Amniotic stem cell (primary cell): ENCODE measurements at places on chromosomes 11 and 22.

GRCh38 chr11:77207618-77208313 is 79.7 kb downstream of the MYO7A start:
- DNase-seq, result no peak

GRCh38 chr11:119790476-119790875 is 61.5 kb upstream of the NECTIN1 start:
- no peak for DNase-seq

DNA sequence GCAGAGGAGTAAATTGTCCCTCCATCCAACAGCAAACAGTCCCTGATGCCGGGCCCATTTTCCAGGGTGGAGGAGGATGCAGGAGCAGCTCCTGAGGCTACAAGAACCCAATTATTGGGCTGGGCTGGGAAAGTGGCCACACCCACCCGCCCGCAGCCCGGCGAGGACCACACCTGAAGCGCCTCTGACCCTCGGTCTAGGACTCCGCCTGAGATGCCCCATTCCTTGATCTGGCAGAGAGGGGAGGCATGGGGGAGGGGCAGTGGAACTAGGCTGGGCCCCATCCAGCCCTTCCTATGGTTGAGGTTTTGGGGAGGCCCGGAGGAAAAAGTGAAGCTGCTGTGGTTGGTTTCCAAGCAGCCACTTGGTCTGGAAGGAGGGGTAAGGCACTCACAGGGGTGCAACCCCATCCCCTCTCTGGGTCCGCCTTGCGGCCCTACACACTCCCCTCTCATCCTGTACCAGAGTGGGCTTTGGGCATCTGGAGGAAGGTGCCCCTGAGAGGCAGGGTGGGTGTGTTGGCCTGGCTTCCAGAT is 2.4 kb upstream of the LGALS1 start:
- DNase-seq, result no peak

- no peak for DNase-seq
Measured at GRCh38 chr22:35102663-35103062, 36.7 kb downstream of the ISX start.

GRCh38 chr11:112255067-112255720 is 5.5 kb downstream of the PLET1 start:
- peak; percentile 45 for DNase-seq

DNA sequence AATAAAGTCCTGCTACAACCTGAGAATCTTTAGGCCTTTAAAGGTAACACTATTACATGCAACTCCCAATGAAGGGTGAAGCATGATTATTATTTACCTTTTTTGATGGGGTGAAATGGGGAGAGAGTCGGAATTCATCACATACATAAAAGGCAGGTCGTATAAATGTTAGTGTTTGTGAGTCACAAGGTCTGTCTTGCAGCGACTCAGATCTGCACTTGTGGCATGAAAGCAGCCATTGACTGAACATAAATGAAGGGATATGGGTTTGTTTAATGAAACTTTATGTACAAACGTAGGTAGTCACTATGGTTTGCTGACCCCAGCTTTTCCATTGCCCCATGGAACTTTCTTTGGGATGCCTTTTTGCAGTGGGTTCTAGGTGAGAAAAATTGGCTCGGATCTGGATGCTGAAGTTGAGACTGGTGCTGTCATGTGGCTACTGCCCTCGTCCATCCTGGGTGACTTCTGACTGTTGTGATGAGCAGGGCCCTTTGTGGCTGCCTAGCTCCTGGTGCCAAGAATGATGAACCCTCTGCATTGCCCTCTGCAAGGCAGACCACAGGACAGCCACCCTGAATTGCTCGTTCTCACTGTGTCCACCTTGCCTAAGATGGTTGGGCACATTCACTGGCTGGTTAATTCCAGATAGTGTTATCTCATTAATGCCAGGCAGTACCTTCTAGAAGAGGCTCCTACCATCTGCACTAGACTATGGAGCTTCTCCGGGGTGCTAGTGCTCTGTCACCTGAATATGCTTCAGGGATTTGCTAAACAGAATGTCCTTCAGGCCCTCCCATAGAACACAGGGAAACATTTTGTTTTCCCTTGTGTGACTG is 11.3 kb downstream of the GGTLC2 start:
- DNase-seq, result no peak

DNA sequence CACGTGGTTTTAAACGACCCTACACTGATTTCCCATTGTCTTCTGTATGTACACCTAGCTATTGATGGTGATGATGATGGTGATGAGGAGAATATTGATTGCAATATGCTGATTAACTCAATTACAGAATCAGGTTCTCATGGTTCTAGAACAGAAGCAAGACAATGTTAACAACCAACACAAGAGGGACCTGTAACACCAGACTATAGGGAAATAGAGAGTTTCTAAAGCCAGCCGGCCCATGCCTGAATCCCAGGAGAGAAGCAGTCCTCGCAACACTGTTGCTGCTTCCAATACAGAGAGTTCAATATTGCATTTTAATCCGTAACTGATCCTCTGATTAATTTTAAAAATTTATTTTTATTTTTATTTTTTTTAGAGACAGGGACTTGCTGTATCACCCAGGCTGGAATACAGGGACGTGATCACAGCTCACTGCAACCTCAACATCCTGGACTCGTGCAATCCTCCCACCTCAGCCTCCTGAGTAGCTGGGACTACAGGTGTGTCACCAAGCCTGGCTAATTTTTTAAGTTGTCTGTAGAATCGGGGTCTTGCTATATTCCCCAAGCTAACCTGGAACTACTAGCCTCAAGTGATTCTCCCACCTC is 22.2 kb upstream of the UBASH3B start:
- DNase-seq, result peak; percentile 12

- DNase-seq, result no peak
Measured at GRCh38 chr11:45900916-45901617, 6.0 kb downstream of the FREY1 start.

- DNase-seq, result no peak
Measured at GRCh38 chr11:71237853-71238252, 14.5 kb downstream of the SHANK2 start.

- no peak for DNase-seq
Measured at GRCh38 chr11:47395223-47396048, 13.0 kb upstream of the SLC39A13 start.

DNA sequence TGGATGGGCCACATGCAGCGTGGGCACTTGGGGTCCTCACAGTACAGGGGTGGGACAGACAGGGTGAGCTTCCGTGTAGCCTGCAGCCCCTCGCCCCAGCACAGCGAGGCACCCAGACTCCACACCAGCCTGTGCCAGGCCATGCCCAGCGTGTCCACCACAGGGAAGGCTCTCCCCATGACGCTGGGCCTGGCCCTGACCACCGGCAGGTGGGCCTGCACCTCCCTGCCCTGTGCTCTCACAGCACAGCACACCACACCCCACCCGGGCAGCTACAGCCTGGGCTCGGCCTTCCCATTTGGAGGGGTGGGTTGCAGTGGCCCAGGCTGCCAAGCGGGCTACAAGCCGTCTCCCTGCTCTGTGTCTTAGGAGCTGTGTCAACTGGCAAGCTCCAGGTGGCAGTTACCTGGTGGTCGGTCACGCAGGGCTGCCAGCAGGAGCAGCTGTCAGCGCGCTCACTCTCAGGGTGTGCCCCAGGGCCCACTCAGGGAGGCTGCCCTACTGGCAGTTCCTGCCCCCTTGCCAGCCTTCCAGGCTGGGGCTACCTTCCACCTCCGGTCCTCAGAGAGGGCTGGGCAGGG is 4.6 kb downstream of the MOB2 start:
- no peak for DNase-seq

- DNase-seq, result no peak
Measured at GRCh38 chr11:132062031-132062430, 691.6 kb downstream of the NTM start.

DNA sequence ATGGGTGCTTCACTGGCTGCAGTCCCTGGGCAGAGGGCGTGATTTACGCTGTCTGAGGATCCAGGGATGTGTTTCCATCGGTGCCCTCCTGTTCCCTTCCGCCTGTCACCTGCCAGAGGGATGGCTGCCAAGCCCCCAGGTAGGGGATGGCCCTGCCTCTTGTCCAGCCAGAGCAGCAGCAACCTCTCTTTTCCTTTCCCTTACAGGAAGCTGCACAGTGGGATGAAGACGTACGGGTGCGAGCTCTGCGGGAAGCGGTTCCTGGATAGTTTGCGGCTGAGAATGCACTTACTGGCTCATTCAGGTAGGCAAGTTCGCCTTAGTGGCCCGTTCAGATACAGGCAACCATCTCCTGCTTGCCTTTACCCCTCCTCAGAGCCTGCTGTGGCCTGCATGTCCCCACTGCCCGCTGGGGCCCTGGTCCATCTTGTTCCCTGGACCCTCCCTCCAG is 96.6 kb downstream of the ZBTB16 start:
- no peak for DNase-seq

- DNase-seq, result no peak
Measured at GRCh38 chr11:18844753-18845367, 53.3 kb upstream of the PTPN5 start.

DNA sequence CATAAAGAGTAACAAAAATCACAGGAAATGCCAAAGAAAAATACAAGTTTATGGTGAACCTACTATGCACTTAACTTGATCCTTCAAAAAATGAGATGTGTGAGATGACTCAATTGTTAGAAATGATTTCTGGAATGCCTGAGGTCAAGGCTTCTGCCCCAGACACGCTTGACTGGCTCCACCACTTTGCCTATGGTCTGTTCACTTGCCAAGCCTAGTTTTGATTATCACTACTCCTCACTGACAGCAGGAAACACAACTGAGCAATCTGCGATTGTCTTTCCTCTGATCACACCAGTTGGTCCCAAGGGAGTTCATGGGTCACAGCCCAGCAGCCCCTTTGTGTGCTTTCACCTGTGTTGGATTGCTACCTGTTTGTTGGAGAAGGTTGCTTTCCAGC is 20.6 kb upstream of the PRDM10 start:
- no peak for DNase-seq

DNA sequence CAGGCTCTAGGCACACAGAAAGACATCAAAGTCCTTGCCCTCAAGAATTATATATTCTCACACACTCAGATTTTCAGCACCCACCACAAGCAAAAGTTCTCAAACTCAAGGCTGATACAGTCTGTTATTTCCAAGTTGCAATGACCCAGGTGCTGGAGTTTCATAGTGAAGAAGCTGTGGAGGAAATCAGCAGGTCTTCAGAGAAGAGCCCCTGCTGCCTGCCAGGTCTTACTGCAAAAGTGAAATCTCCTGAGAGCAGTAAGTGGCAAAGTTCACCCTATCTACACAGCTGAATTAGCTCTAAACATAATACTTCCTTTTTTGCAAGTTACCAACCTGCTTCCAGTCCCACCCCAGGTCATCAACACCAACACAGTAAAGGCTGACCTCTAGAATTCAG is 64.6 kb downstream of the RPL27A start:
- DNase-seq, result no peak

GRCh38 chr11:24437123-24437522 is 59.7 kb upstream of the LUZP2 start:
- no peak for DNase-seq

- DNase-seq, result no peak
Measured at GRCh38 chr11:130179396-130180306, 20.1 kb downstream of the ST14 start.

DNA sequence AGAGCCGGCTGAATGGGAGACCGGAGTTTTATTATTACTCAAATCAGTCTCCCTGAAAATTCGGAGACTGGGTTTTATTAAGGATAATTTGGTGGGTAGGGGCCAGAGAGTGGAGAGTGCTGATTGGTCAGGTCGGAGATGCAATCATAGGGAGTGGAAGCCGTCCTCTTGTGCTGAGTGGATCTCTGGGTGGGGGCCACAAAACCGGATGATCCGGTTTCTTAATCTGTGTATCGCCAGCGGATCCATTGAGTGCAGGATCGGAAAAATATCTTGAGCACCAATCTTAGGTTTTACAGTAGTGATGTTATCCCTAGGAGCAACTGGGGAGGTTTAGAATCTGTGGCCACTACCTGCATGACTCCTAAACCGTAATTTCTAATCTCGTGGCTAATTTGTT is 886 bp upstream of the NIPSNAP1 start:
- no peak for DNase-seq

GRCh38 chr11:4830346-4830745 is 9.2 kb downstream of the OR51F2 start:
- no peak for DNase-seq

DNA sequence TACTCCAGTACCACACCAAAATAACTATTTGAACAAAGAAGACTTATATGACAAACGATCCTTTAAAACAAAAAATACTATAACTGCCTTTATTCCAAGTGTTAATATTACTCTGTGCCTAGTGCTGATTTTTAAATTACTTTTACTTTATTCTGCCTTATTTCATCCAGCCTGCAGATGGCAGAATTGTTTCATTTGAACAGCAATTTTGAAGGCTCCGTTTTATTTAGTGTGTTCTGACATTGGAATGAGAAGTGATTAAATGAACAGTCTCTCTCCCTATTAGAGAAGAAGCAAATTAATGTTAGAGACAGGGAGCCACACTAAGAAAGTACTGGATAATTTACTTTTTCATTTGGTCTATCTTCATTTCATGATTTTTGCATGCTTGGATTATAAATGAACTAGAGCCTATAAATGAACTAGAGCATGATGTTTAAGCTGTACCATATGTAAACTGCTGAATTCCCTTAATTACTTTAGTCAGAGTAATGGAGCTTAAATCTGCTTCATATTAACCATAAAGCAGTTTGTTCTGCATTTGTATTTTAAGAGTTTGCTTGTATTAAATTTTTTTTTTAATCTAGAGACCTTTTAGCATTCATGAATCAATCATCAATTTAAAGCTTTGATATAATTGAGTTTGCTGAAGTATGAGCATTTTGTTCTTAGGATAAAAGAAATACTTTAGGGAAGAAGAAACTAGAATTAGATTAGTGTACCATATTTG is 9.8 kb downstream of the PDHX start:
- peak; percentile 21 for DNase-seq

- no peak for DNase-seq
Measured at GRCh38 chr11:116788975-116789374, 1.2 kb upstream of the ZPR1 start.

DNA sequence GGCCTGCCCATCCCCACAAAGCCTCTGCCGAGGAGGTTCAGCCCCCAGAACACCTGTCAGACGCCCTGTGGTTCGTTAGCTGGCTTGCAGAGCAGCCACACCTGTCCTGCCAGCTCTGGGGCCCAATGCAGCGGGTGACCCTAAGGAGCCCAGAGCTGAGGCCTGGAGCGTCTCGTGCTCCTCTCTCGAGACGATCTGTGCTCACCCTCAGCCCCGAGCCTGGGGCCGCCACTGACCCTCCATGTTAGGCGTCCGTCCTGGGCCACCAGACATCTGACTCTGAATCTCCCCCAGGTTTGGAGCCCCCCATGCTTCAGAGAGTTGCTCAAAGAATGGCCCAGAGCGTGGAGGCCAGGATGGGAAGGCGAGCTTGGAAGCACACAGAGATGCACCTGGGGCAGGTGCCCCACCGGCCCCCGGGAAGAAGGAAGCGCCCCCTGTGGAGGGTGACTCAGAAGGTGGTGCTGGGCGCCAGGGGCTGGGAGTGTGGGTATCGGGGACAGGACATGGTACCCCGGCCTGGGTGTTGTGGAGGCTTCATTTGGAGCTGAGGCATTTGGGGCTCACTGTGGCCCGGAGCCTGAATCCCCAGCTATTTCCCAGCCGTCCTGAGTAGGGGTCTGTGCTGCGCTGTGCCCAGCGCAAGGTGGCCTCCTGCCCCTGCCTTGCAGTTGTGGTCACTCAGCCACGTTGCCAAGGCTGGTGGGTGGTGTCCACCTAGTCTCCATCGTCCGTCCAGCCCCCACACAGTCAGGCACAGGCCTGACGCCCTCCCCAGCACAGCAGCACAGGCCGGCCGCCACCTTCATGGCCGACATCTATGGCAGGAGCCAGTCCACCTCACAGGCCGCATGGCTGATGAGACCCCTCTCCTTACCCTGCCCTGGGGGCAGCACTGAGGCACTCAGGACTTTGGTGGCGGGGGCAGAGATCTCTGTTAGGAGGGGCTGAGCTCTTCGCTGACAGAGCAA is 36.2 kb downstream of the SBF1 start:
- no peak for DNase-seq

- DNase-seq, result no peak
Measured at GRCh38 chr22:17579535-17579981, 16.3 kb downstream of the SLC25A18 start.
